C1 segment of cervical spinal cord (tissue), 14 donors: ENCODE measurements at places on chromosomes 1 and 21.

GRCh38 chr1:160718210-160718609 lies 6.6 kb upstream of the CD48 start:
- no peak for DNase-seq

GRCh38 chr1:217977943-217978342 lies 307.1 kb upstream of the RRP15 start:
- DNase-seq, result no peak

GRCh38 chr1:51620470-51620869 lies 3.6 kb downstream of the OSBPL9 start:
- no peak for DNase-seq

DNA sequence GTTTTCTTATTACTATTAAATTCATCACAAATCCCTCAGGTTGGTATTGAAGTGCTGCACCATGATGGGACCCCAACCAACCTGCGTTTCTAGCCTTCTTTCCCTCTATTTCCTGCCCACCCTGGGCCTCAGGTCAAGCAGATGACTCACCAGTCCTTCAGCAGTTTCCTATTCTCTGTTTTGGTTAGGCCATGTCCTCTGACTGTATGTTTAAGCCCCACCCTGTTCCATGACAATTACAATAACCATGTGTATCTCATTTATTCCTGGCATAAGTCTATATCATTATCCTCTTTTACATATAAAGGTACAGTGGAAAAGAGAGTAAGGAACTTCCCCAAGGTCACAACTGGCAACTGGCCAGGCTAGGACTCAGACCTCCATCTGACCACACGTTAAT lies 5.3 kb upstream of the FAM78B start:
- DNase-seq, result no peak

- DNase-seq, result no peak
Observed at GRCh38 chr1:56034847-56035481, 544.4 kb downstream of the PLPP3 start.

DNA sequence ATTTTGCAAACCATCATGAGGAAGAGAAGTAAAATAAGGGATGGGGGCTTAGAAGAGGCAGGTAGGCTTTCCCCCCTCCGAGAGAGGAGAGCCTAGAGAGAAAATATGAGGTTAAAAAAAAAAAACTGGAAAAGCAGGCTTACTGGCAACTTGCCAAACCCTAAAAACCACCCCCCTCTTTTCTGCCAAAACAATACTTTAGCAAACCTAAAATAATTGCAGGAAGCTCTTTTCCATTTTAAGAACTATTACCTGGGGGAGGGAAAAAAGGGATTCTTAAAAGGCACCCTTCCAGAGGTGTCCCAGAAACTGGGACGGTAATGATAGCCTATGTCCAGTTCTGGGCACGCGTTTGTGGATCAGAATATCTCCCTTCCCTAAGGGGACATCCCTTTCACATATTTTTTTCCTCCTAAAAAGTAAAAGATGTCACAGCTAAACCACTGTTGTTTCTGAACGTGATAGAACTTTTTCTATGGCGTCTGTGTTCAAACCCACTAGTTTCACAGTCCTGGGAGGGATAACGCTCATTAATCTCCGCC lies 1.1 kb upstream of the NFIA start:
- DNase-seq, result no peak

DNA sequence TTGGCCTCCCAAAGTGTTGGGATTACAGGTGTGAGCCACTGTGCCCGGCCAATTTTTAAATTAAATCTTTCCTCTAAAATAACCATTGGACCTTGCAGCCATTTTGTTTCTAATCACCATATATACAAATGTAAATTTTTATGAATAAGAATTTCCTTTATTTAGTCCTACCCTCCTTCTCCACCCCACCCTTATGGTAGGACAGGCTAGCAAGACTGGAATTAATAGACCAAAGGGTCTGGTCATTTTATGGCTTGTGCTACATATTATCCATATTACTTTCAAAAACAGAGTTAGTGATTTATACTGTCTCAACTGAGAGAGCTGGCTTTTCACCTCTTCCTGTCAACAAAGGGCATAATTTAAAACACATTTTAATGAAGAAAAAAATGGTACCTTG lies 26.5 kb downstream of the L1TD1 start:
- no peak for DNase-seq

GRCh38 chr1:218971156-218971555 lies 202.5 kb upstream of the LYPLAL1 start:
- DNase-seq, result no peak

DNA sequence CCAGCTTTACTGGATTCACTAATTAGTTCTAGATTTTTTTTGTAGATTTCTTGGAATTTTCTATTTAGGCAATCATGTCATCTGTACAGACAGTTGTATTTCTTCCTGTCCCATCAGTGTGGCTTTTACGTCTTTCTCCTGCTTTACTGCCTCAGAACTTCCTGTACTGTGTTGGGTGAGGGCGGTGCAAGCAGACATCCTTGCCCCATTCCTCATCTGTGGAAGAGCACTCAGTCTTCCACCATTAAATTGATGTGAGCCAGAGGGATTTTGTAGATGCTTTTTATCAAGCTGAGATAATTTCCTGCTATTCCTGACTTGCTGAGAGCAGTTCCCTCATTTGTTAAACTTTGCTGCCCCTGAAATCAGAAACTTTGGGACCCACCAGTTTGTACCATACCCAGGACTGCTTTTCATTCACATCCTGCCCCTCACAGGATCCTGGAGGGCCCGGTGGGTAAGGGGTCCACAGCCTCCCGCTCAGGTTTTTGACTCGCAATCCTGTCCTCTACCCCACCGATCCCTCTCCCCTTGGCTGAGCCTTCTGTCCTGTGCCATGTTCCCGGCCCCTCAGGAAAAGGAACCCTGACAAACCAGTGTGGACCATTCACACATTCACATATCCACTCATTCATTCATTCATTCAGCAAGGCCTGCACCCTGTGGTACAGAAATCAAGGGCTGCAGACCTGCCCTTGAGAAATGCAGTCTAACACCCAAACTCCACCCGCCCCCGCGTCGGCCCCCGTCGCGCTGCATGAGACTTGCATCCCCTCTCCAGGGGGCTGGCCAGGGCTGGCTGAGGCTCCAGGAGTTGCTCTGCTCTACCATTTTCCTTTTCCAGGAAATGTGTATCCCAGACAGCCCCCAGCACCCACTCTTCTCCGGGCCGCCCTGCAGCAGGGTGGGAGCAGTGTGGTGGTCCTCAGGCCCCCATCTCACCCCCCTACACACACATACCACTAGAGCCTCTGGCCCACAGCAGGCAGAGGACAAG lies 246.5 kb upstream of the VAMP3 start:
- DNase-seq, result no peak

DNA sequence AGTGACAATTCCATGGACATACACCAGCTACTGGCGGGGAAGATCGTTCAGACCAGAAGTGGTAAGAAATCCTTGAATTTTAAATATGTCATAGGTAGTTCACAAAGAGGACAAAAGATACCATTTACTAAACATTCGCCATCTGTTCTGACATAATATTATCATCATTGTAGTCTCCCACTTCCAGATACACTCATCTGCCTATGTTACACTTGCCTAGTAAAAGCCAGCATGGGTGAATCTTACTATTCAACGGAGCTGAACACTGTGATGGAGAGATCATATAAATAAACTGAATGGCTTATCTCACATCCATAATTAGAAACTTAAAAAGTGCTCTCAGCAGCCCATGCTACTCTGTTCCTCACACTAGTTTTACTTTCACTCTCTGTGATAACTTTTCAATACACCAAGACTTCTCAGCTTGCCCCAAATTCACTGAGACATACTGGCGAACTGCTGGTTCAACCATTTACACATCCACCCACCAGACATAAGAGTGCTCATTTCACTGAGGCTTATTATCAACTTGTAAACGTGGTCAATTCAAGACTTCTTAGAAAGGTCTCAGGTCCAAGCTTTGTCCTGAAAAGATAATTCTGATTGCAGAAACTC lies 463 bp upstream of the PRRC2C start:
- DNase-seq, result no peak

GRCh38 chr1:116495535-116495934 lies 75.3 kb downstream of the CD58 start:
- no peak for DNase-seq

- DNase-seq, result no peak
Observed at GRCh38 chr1:923131-923990, at the start of gene SAMD11. Gene SAMD11, plus strand, starts transcription at chr1:923923. Its CDS starts 509 bp downstream, at chr1:924432.
